ENCODE measurements at places on chromosomes 3 and 15. TPM values are rescaled to one million over a fixed set of nuclear protein-coding genes. Genes with fewer than 3 reads are reported as not detected.

BFSP2 gene
- not detected for total RNA-seq

ABHD5 gene
- total RNA-seq = 15.1 TPM

KCNAB1 gene
- 0.72 TPM for total RNA-seq

ADIPOQ gene
- not detected for total RNA-seq

TMEM207 gene
- not detected for total RNA-seq

PHLDB2 gene
- total RNA-seq = 171 TPM

LEKR1 gene
- total RNA-seq = 0.43 TPM

GABRR3 gene
- total RNA-seq = not detected

AGTR1 gene
- 0.91 TPM for total RNA-seq

ALDH1L1 gene
- total RNA-seq = not detected

OR5H1 gene
- not detected for total RNA-seq

COL6A6 gene
- total RNA-seq = 0.09 TPM

Data from astrocyte (in vitro differentiated cells and primary cell).